ENCODE measurements at places on chromosomes 4 and X.

DNA sequence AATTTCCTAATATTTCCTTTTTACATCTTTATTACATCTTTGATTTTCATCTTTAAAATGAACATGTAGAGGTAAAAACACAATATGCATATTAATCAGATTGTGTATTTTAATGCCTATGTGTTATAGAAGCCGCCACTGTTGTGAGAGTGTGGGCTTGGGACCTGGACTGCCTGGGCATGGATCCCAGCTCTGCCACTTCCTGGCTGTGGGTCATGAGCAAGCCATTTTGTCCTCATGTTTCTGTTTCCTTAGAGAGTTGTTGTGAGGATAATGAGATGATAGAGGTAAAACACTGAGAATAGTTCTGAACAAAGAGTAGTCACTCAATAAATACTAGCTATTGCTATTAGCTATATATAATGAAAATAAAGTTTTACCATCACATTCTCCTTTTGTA, 38.4 kb upstream of the SCOC start:
- DNase-seq, result no peak

GRCh38 chr4:85149676-85150075, 183.2 kb upstream of the WDFY3 start:
- no peak for DNase-seq

DNA sequence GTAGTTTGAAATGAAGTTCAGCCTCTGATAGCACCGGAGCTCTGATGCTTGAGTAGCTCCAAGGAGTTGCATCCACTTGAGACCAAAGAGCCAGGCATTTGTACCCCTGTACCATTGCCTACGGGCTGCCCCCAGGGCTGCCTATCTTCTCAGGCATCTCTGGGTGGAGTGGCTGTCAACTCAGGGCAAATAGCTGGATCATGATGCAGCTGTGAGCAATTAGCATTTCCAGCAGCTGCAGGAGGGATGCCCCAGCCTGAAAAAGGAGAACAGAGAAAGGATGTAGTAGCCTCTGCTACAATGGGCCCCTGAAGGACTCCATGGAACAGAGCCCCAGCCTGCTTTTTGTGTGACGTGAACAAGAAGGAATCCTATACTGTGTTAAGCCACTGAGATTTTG, 492.6 kb downstream of the BCOR start:
- DNase-seq, result no peak

- DNase-seq, result no peak
Measured at GRCh38 chrX:87679849-87680248, 162.2 kb downstream of the KLHL4 start.

GRCh38 chr4:113822555-113823290, 61.2 kb upstream of the CAMK2D start:
- no peak for DNase-seq

DNA sequence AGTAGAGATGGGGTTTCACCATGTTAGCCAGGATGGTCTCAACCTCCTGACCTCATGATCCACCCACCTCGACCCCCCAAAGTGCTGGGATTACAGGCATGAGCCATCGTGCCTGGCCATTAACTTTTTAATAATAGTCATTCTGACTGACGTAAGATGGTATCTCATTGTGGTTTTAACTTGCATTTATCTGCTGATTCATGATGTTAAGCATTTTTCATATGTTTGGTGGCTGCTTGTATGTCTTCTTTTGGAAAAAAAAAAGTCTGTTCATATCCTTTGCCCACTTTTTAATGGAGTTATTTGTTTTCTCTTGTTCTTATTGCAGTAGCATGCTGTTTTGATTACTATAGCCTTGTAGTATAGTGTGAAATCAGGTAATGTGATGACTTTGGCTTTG, 45.8 kb downstream of the ANXA10 start:
- DNase-seq, result no peak

- peak; percentile 39 for DNase-seq
Measured at GRCh38 chr4:101282076-101282844, 65.1 kb downstream of the PPP3CA start.

DNA sequence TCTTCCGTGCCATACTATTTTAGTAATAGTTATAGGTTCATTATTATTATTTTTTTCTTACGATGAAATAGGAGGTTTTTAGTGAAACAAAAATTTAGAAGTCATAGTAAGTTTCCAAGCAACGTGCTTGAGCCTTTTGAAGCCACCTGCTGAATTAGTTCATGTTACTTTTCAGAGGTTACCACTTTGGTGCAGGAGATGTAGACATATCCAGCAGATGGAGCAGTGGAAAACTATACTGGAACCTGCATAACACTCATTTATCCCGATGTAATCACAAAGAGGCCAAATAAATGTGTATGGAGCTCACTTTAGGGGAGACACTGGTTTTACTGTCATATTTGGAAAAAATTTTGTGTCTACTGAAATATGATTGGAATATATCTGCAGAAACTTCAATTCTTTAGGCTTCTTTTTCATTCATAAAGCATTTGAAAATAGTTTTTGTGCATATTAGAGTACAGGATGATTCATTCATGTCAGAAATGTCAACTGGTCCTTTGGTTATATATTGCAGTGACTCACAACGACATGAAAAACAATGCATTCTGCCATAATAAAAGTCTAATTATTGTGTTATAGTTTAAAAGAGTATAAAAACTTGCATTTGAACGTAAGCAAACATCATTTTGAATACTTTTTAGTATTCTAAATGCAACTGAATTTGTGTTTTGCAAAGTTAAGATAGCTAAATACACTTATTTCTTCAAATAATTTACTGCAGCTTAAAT, 2182.9 kb upstream of the TENM3 start:
- DNase-seq, result no peak

DNA sequence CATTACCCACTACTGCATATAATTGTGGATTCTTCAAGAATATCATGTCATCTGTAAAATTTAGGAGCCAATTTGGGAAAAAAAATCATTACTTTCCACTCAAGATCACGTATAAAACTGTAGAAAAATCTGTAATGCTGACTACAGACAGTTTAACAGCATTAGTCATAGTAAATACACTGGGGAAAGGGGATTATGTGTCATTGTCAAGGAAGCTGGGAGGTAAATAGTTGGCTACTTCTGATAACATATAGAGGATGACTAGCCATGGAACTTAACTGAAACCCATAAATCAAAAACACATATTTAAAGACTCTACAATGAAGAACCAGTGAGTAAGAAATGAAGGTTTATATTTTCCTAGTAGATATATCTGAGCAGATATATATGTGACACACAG, 1666.4 kb upstream of the IGFBP7 start:
- DNase-seq, result no peak

DNA sequence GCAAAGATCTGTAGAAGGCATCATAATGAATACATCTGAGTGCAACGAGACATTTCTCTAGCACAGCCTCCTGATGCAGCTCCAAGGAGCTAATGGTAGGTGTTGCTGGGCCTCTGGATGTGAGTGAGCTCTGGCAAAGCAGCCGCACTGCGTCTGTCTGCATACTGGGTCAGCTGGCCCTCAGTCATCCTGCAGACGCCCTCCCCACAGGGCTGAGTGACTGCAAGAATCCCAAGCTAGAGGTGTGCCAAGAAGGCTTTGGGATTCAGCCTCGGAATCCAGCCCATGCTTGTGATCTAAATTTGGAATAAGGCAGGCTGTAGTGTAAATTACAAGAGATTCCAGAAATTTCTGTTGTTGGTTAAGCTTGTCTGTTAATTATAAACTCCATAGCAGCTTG, 18.5 kb downstream of the HERC3 start:
- no peak for DNase-seq

GRCh38 chrX:108064613-108065012, 19.7 kb downstream of the VSIG1 start:
- DNase-seq, result no peak
